ENCODE measurements at places on chromosomes 1 and 21.

GRCh38 chr1:7752512-7753417 lies 18.3 kb upstream of the VAMP3 start:
- DNase-seq = peak; percentile 26

- DNase-seq = no peak
Observed at GRCh38 chr1:193431265-193431977, 245.0 kb upstream of the B3GALT2 start.

- DNase-seq = no peak
Observed at GRCh38 chr21:33945652-33946270, 30.2 kb upstream of the ATP5PO start.

DNA sequence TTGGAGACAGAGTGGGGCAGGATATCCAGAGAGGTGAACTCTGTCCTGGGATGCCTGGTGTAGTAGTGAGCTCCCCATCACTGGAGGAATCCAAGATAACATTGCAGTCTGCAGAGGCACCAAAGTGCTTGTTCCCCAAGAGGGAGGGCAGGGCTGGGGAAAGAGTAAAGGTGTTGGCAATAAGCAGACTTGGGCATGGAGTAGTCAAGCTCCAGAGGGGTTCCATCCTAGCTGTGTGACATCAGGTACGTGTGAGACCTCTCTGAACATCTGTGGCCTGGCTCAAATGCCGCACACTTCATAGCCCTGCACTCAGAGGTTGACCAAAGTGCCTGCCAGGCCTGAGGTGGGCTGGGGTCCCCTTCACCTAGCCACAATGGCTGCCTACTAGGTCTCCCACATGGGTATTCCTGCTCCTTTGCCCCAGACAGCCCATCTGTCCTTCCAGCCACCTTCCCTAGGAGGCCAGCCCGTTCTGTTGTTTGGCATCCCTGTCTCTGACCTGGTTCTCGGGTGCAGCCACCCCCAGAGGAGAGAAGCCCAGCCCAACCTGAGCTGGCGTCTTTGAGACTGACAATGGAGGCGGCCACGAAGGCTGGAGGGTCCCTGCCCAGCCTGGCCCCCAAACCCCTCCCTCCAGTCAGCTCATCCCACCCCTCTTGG lies 2.8 kb upstream of the ARF1 start:
- no peak for DNase-seq

DNA sequence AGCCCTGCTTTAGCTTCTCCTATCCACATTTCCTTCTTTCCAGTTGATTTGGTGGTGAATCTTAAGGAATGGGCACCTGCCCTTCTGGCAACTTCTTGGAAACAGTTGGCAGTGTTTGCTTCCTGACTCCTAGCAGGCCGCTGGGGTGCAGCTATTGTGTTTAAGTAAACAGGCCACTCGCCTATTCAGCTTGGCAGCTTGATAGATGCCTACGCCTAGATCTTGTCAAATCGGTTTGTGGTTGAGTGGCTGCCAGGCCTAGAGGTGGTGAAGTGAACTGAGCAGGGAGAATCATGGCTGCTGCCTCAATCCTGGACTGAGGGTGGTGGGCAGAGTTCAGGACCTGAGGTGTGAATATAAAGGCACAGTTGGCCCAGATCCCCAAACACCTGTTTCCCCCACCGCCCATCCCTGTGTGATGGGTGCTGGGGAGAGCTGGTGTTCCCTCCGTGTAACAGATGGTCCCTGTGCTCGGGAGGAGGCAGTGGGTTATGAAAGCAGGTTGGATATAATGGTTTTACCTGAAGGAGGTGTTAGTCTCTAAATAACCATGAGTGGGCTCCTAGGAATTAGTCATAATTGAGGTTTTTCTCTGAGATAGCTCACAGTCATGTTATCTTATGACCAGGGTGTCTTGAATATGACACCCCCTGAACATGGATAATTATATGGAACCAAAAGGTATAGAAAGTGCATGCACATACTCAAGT lies 940 bp upstream of the PLA2G2C start:
- DNase-seq = no peak

- no peak for DNase-seq
Observed at GRCh38 chr1:69671363-69672010, 103.8 kb downstream of the LRRC7 start.

- DNase-seq = no peak
Observed at GRCh38 chr1:74650561-74650960, 23.0 kb downstream of the ERICH3 start.

DNA sequence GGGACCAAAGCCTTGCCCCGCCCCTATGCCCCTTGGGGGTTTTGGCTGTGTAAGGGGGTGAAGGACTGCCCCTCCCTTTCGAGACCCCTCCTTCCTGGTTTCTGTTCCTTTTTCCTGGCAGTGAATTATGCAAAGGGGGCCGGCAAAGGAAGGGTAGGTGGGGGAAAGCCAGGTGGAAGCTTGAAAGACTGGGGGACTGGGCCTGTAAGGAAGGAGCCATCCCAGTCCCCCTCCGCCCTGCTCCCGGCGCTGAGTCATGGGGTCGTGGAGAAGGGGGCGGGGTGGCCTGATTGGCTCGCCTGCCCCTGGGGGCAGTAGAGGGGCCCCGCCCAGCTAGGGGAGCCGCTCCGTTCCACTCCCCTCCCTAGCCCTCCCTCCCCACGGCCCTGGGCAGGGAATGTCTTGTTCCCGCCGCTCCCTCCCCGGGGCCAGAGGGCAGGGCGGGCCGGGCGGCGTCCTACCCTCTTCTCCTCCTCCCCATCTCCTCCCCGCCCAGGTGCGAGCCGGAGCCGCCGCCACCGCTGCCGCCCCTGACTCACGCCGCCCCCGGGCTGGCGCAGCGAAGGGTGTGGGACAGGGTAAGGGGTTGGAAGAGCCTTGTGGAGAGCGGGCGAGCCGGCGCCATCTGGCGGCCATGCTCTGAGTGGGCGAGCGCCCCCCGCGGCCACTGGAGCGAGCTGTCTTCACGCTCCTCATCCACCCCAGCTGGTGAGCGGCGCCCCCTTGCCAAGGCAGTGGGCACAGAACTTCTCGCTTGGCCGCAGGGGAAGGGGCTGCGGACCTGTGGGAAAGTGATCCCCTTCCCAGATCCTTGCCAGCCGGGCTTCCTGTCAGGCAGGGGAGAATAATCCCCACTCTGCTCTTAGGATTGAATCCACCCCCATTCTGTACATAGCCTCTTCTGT lies 14.7 kb downstream of the ZBTB7B start:
- no peak for DNase-seq

DNA sequence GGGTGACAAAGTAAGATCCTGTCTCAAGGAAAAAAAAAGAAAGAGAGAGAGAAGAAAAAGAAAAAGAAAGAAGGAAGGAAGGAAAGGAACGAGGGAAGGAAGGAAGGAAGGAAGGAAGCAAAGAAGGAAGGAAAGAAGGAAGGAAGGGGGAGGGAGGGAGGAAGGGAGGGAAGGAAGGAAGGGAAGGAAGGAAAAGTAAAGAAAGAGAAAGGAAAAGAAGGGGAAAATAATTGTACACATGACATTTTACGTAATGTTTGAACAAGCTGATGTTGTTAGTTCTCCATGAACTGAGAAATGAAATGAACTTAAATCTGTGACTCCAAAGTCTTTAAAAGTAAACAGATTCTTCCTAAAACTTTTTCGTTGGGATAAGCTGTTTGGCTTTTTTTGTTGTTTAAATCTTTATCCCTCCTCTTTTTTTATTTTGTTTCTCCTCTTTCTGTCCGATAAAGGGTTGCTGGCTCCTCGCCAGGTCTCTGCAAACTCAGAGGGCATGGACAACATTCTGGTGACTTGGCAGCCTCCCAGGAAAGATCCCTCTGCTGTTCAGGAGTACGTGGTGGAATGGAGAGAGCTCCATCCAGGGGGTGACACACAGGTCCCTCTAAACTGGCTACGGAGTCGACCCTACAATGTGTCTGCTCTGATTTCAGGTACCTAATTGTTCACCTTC lies 59.8 kb downstream of the IL12RB2 start:
- no peak for DNase-seq

DNA sequence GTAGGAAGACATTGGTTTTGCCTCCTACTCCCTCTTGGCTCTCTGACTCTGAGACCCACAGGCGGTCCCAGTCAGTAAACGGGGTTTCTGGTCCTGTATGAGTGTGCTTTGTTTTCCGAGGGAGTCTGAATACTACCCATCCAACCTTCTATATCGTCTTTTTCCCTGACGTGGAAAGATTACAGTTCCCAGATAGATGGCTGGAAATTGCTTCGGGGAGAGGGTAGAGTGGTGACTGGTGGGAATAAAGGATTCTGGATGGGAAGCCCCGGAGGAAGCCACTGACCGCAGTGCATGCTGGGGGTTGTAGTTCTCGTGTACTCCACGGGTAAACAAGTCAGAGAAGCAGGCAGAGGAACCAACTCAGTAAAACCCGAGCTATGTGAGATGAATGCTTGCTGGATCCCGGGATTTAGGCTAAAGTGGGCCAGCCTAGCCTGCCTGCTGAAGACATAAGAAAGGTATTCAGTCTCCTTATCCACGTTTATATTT lies 66.2 kb upstream of the IRF2BP2 start:
- no peak for DNase-seq

GRCh38 chr21:31543191-31543590 lies 116.3 kb upstream of the SOD1 start:
- DNase-seq = no peak

GRCh38 chr1:156295391-156295947 lies at the start of gene GLMP:
GLMP (minus strand) TSS chr1:156295679; CDS start chr1:156295645, 34 bp downstream.
- peak; percentile 41 for DNase-seq

- DNase-seq = no peak
Observed at GRCh38 chr1:44270686-44271628, 57.7 kb downstream of the DMAP1 start.

- no peak for DNase-seq
Observed at GRCh38 chr1:185541871-185542301, 192.3 kb upstream of the HMCN1 start.

- no peak for DNase-seq
Observed at GRCh38 chr1:10900691-10901090, 104.2 kb upstream of the CASZ1 start.

DNA sequence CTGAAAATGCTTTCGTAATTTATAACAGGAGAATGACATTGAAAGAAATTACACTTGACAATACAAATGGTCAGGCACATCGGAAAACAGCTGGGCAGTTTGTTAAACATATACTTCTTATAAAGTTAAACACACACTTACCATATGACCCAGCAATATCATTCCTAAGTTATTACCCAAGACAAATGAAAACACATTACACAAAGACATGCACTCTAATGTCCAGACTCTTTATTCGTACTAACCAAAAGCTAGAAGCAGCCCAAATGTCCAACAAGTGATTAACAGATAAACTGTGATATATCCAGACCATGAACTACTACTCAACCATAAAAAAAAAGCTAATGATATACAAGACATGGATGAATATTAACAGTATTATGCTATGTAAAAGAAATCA lies 8.5 kb downstream of the AKT3 start:
- DNase-seq = no peak

DNA sequence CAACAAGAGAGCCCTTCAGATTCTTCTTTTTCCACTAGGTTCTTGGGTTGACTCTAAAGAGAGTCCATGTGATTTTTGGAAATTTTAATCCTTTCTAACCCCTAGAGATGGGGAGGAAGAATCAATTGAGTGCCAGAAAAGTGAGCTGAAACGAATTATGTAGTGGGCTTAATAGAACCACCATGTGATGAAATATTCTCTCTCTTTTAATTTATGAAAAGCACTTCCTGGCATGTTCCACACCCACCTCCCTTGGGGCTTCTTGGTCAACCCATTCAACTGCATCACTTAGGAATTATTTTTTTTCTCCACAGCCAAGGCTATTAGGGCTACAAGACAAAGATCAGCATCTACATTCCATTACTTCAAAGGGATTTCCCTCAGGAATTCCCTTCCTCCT lies 79.6 kb downstream of the ZC3H11B start:
- DNase-seq = no peak

- no peak for DNase-seq
Observed at GRCh38 chr1:213245260-213245910, 194.3 kb downstream of the RPS6KC1 start.

DNA sequence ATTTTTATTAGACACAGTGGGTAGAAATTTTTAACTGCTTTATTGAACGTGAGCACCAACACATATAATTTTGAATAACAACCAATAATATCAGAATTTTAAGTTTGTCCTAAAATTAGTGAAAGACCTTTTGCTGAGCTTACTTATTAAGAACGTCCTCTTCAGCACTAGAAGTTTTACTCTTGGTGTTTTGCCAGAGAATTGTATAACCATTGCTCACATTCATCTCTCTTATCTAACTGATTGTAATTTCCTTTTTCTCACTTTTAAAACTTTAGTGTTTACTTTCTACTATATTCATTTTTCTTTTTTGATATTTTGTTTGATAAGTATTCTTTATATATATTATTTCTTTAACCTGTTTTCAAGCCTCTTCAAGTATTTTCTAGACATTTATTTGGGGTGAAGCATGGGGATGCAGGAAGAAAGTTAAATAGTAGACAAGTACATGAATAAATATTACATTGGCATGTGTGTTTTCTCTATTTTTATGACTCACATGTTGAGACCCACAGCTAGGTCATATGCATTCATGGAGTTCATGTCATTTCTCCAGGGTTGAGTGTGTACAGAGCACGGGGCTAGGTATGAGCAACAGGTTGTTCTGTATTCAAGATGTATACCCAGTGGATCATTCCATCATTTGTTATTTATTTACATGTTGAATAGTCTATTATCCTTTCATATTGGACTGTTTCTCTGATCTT lies 90.6 kb downstream of the ATP6V1G3 start:
- DNase-seq = no peak

DNA sequence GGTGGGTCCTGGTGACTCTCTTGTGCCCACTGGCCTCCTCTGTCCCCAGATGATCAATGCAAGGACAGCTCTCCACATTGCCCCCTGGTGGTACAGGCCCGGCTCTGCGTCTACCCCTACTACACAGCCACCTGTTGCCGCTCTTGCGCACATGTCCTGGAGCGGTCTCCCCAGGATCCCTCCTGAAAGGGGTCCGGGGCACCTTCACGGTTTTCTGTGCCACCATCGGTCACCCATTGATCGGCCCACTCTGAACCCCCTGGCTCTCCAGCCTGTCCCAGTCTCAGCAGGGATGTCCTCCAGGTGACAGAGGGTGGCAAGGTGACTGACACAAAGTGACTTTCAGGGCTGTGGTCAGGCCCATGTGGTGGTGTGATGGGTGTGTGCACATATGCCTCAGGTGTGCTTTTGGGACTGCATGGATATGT lies 10.8 kb downstream of the ADAMTSL4 start:
- peak; percentile 35 for DNase-seq

- no peak for DNase-seq
Observed at GRCh38 chr1:209157546-209158249, 425.8 kb upstream of the CAMK1G start.

DNA sequence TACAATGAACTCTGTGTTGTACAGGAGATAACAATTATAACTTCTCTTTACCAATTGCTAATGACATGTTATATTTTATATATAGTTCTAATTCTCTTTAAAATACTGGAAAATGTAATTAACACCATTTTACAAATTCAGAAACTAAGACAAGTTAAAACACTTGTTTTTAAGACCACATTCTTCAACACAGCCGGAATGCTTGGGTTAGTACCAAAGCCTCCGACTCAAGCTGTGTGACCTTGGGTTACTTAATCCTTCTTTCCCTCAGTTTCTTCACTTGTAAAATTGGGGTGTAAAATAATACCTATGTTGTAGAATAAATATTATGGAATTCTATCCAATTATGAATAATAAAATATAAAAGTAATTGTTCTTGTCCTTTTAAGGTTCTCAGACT lies 378.7 kb downstream of the USH2A start:
- no peak for DNase-seq

Measured in NCI-H187 treated with DMSO at 0.1 percent for 48 hours (cell line).